ENCODE measurements at places on chromosomes 6 and 20.
A peak's percentile ranks its signal among the peaks of the same experiment; 100 is the strongest.

DNA sequence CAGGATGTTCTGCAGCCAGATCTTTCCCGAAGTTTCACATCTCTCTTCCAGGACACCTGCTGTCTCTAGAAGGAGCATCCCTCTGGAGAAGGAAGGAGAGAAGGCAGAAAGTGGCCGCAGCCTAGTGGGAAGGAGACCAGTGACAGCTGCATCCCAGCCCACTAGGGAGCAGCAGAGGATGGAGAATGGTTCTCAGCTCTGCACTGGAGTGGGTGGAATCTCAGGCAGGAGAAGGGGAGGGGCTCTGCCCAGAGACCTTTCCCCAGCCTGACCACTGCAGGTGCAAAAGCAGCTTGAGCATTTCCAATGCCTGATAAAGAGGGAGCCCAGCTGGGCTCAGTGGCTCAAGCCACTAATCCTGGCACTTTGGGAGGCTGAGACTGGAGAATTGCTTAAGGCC, 32.3 kb downstream of the NCR2 start:
- DNase-seq: no peak

- DNase-seq: peak; percentile 66
Measured at GRCh38 chr20:290084-290831, at the start of gene C20orf96. C20orf96 (minus strand) TSS chr20:290750; CDS start chr20:290610, 140 bp downstream.

DNA sequence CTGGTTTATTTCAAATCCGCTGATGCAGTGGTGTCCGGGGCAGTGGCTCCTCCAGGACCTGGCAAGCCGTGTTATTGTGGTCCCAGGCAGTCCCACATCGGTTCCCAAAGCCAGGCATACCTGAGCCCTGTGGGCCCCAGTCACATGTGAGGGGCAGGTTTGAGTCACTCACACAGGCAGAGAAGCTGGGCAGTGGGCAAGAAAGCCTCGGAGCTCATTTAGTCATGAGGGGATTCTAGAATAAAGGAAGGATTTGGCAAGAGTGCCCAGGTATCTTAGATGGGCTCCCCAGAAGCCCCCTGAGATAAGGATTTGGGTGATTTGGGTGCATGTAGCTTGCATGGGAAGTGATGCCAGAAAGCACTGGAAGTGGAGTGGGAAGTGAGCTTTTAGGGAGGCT, 37.3 kb downstream of the SYNDIG1 start:
- no peak for DNase-seq

- DNase-seq: peak; percentile 50
Measured at GRCh38 chr6:134750669-134751068, 199.2 kb downstream of the ALDH8A1 start.

DNA sequence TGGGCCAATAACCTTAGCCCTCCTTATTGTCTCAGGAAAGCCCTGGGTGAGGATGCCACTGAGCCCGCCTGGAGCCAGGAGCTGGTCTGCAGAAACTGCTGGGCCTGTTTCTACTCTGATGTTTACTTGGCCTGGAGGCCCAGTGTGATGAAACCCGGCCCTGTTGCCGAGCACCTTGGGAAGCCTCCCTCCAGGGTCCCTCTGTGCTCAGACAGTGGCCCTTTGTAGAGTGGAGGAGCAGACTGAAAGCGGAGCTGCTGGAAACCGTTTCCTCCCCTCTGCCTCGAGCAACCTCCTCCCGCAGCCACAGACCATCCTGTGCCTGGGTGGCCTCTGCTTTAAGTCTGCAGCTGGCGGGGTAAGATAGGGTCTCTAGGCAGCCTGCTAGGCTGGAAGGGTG, 84.1 kb upstream of the EPB41L1 start:
- no peak for DNase-seq

DNA sequence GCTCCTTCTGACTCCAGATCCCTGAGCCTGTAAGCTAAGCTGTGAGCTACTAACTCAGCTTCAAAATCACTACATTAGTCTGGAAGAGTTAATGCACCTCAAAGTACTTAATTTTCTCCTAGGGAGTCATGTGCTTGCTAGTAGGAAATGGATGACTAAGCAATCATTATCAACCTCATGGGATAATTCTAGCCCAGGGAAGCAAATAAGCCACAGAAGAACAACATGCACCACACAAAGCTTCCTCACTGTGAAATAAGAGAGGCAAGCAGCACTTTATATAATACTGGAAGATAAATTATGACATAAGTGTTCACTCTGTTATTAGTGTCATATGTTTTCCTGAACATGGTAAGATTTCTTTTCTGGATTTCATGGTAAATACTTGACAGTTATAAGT, 57.9 kb upstream of the RCAN2 start:
- no peak for DNase-seq

DNA sequence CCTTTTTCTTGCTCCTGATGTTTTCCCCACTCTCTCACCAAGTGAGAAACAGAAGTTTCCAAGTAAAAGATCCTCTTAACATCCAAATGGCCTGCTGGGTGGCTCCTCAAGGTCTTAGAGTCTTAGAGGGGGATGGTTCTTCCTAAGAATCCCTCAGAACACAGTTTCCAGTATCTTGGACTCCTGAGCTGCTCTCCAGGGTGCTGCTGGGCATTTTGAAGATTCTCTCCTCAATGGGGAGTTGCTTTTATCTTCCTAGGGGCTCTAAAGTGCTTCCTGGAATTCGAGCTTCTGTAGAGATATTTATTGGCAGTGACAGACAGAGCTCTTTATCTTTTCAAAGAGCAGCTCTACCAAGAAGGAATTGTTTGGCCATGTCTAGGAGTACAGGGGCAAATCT, 70.8 kb upstream of the SLC35B3 start:
- DNase-seq: no peak

- DNase-seq: no peak
Measured at GRCh38 chr20:47448429-47448828, 53.3 kb upstream of the NCOA3 start.

DNA sequence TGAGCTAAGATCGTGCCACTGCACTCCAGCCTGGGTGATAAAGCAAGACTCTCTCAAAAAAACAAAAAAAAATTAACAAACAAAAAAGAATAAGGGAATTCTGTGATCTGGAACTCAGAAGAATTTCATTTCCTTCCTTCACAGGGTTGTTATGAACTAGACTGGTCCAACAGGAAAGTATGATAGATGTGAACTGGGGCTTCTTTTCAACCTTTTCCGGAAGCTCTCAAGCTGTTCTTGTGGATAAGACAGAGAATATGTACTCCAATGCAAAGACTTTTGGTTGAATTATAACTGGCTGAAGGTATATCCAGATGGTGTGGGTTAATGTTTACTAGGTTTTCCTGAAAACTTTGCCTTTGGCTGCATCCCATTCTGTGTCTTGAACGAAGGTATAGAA, 5.3 kb downstream of the RNF8 start:
- no peak for DNase-seq

- no peak for DNase-seq
Measured at GRCh38 chr6:104601131-104601651, 258.5 kb downstream of the HACE1 start.

Measured in GM04503 (cell line).